ENCODE measurements at places on chromosomes 4 and X. TPM values are rescaled to one million over a fixed set of nuclear protein-coding genes. Genes with fewer than 3 reads are reported as not detected.

Gene IL15
- total RNA-seq, result 15.4 TPM

Gene BST1
- total RNA-seq, result 17.8 TPM

Gene PNMA3
- total RNA-seq, result 0.25 TPM

Gene RNF113A
- 30.5 TPM for total RNA-seq

Gene TMSB15C
- 0.14 TPM for total RNA-seq

Gene P2RY4
- total RNA-seq, result 0.06 TPM

Gene PLP1
- total RNA-seq, result not detected

Gene CCNB3
- total RNA-seq, result 0.50 TPM

Gene MORF4L2
- total RNA-seq, result 498 TPM

All from A549 treated with Hydrocortisone at 1 μM for 4 hours (cell line).